ENCODE measurements at places on chromosomes 11 and 22.

GRCh38 chr11:10893714-10894151 is 35.9 kb upstream of the ZBED5 start:
- no peak for DNase-seq
- no peak overlapping the region for H3K4me3 ChIP-seq
- H3K27ac ChIP-seq = no peak overlapping the region
- no peaks in the 10 kb centered on the region for H3K4me1 ChIP-seq
- H3K36me3 ChIP-seq = no peaks in the 10 kb centered on the region

DNA sequence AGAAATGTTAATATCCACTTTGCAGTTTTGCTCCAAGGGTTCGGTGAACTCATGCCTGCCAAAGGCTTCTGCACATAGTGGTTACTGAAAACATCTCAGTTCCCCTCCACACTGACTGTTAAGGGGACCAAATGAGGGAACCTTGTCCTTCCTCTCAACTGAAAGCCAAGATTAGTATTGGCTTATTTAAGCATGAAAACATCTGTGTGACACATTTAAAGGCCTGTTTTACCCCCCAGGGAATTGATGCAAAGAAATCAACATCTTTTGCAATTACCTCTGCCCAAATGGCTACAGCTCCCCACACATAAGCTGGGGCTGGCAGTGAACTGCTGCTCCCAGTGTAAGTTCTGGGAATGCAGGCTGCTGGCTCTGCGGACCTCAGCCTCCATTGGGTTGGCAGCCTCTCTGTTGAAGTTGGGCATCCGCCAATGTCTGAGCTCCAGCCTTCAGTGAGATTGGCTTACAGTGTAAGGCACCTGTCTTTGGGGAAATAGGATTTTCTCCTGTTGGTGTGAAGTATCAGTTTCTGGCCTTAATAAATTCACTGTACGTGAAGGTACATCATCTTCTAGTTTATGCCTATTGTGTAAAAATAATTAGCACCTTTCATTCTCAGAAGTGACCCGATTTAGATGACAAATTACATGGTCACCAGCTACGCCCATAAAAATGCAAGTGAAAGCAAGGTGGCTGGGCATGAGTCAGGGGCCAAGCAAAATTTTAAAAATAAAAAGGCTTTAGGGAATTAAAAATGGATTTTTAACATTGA is 213.4 kb upstream of the SYN3 start:
- no peaks in the 10 kb centered on the region for H3K36me3 ChIP-seq
- no peaks in the 10 kb centered on the region for H3K27me3 ChIP-seq
- peak overlapping the region; percentile 92 for H3K27ac ChIP-seq
- peaks cover 53% of the 10 kb centered on the region for H3K4me1 ChIP-seq

- H3K4me1 ChIP-seq = no peaks in the 10 kb centered on the region
- H3K27ac ChIP-seq = no peak overlapping the region
- H3K36me3 ChIP-seq = no peaks in the 10 kb centered on the region
- DNase-seq = peak; percentile 22
These were observed 66.0 kb downstream of the SHISAL1 start for GRCh38 chr22:44246615-44247326.

DNA sequence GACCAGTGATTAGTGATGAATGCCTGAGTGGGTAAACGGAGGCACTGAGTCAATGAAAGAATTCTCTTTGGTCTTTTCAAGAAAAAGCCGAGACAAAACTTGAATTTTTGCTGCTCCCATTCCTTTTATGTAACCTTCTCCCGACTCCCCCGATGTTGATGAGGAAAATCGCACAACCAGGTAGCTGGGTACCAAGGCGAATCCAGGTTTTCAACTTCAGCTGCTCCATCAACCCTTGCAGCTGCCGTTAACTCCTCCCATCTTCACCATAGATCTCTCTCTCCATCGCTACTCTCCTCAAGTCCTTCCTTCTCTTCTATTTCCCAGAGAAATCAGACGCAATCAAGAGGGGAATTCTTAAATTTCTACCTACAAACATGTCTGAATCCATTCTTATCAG is 611 bp upstream of the USP2 start:
- no peak for DNase-seq
- peaks cover 13% of the 10 kb centered on the region for H3K4me1 ChIP-seq
- H3K27me3 ChIP-seq = no peaks in the 10 kb centered on the region
- H3K4me3 ChIP-seq = peak overlapping the region; percentile 51
- H3K36me3 ChIP-seq = no peaks in the 10 kb centered on the region

GRCh38 chr11:80925321-80925720 is 1484.5 kb upstream of the TENM4 start:
- no peak overlapping the region for H3K4me3 ChIP-seq
- H3K36me3 ChIP-seq = no peaks in the 10 kb centered on the region
- no peak for DNase-seq
- H3K27me3 ChIP-seq = no peaks in the 10 kb centered on the region
- no peak overlapping the region for H3K27ac ChIP-seq
- no peaks in the 10 kb centered on the region for H3K4me1 ChIP-seq

DNA sequence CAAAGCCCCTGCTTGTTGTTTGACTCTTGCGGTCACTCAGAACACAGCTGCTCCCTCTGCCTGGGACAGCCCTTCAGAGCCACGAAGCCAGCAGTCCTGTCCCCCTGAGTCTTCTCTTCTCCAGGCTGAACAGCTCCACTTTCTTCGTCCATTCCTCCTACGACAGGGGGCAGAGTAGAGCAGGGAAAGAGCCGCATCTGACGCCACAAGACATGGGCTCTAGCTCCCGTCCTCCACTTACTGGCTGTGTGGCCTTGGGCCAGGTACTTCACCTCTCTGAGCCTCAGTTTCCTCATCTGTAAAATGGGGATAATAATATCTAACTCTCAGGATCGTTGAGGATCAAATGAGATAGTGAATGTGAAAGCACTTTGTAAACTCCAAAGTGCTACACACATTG is 29.9 kb downstream of the CHRDL2 start:
- H3K36me3 ChIP-seq = no peaks in the 10 kb centered on the region
- DNase-seq = no peak
- no peak overlapping the region for H3K4me3 ChIP-seq
- no peaks in the 10 kb centered on the region for H3K27me3 ChIP-seq

- DNase-seq = no peak
- H3K36me3 ChIP-seq = peaks cover 3% of the 10 kb centered on the region
- no peaks in the 10 kb centered on the region for H3K27me3 ChIP-seq
- H3K4me3 ChIP-seq = no peak overlapping the region
These were observed 37.8 kb downstream of the ZNF143 start for GRCh38 chr11:9498457-9499078.

- H3K4me3 ChIP-seq = peak overlapping the region; percentile 66
- no peak for DNase-seq
- no peaks in the 10 kb centered on the region for H3K27me3 ChIP-seq
- H3K27ac ChIP-seq = peak overlapping the region; percentile 78
These were observed 107.5 kb upstream of the OR4B1 start for GRCh38 chr11:48109046-48109666.

DNA sequence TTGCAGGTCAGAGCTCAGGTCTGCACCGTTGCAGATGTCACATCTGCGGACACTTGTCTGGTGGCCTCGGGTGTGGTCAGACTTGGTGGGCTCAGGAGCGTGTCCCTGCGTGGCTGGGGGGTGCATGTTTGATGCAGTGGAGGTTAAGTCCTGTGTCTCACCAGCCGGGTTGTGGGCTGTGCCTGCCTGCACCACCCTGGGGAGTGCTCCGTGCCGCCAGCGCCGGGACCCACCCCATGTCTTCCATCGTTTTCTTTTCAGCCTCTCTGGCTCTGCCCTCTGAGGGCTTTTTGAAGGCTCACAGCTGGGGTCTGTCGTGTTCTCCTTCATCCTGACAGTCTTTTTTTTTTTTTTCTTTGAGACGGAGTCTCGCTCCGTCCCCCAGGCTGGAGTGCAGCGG is 26.0 kb downstream of the PPIL2 start:
- no peaks in the 10 kb centered on the region for H3K27me3 ChIP-seq
- DNase-seq = no peak
- no peak overlapping the region for H3K27ac ChIP-seq

GRCh38 chr22:19822301-19823117 is 32.2 kb downstream of the GNB1L start:
- no peaks in the 10 kb centered on the region for H3K27me3 ChIP-seq
- no peaks in the 10 kb centered on the region for H3K36me3 ChIP-seq
- H3K4me3 ChIP-seq = no peak overlapping the region

- H3K4me3 ChIP-seq = no peak overlapping the region
- no peak for DNase-seq
- H3K4me1 ChIP-seq = no peaks in the 10 kb centered on the region
- H3K27me3 ChIP-seq = no peaks in the 10 kb centered on the region
These were observed 48.7 kb upstream of the USP47 start for GRCh38 chr11:11793073-11793472.

- no peak overlapping the region for H3K27ac ChIP-seq
- no peaks in the 10 kb centered on the region for H3K4me1 ChIP-seq
- H3K36me3 ChIP-seq = peaks cover 19% of the 10 kb centered on the region
- DNase-seq = no peak
These were observed 10.6 kb downstream of the STT3A start for GRCh38 chr11:125603207-125603606.

- no peak overlapping the region for H3K27ac ChIP-seq
- no peaks in the 10 kb centered on the region for H3K36me3 ChIP-seq
- no peaks in the 10 kb centered on the region for H3K27me3 ChIP-seq
- DNase-seq = no peak
- no peak overlapping the region for H3K4me3 ChIP-seq
These were observed 2.3 kb upstream of the NOX4 start for GRCh38 chr11:89493431-89493830.

GRCh38 chr11:2530131-2530854 is 85.5 kb downstream of the KCNQ1 start:
- no peak for DNase-seq
- H3K27ac ChIP-seq = no peak overlapping the region
- peaks cover 3% of the 10 kb centered on the region for H3K4me1 ChIP-seq
- no peaks in the 10 kb centered on the region for H3K36me3 ChIP-seq
- no peaks in the 10 kb centered on the region for H3K27me3 ChIP-seq

DNA sequence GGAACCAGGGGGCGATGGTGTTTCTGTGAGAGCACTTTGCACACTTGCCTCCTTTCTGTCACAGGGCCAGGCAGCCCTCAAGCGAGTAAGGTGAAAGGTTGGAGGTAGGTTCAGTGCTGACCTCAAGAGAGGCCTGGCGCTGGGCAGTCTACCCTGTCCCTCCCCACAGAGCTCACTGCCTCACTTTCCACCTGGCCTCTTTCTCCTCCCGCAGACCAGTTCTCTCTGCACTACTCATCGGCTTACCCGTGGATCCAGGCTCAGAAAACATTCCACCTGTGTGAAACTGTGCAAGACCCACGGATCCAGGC is 16.8 kb downstream of the APOL5 start:
- no peak overlapping the region for H3K27ac ChIP-seq
- H3K4me1 ChIP-seq = peaks cover 13% of the 10 kb centered on the region
- H3K4me3 ChIP-seq = no peak overlapping the region
- peak; percentile 21 for DNase-seq

DNA sequence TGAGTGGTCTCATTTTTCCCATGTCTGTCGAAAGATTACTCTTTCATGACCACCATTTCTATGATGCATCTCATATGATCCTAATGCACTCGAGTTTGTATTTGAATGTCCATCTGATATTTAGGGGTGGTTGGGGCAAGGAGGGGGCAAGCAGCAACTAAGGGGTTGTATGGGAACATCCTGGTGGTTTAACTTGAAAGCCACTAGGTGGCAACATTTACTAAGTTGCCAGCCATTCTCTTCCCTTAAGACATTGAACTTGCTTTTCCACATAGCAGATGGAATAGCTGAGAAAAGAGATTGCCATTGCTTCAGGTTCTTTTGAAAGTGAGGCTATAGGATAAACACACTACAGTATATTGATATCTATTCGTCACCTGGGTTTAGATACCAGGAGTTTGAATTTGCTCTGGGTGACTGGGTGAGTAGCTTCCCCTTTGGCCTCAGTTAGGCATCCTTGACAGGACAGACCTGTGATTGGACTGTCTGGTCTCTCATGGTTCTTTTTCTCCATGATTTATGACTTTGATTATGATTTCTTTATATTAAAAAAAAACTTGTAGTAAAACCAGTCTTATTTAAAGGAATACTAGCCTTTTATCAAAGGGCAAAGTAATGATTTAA is 32.4 kb downstream of the NF2 start:
- H3K4me3 ChIP-seq = no peak overlapping the region
- H3K27me3 ChIP-seq = no peaks in the 10 kb centered on the region
- H3K4me1 ChIP-seq = no peaks in the 10 kb centered on the region
- no peaks in the 10 kb centered on the region for H3K36me3 ChIP-seq
- DNase-seq = no peak

All from liver (tissue), 10 donors.